A375 (cell line): ENCODE measurements at places on chromosomes 13 and 19. TPM values are rescaled to one million over a fixed set of nuclear protein-coding genes. Genes with fewer than 3 reads are reported as not detected.

Gene ZNF470
- total RNA-seq = 2.2 and 2.6 TPM in 2 replicates

Gene ZNF415
- 0.82 and 1.1 TPM in 2 replicates for total RNA-seq

Gene FCER2
- total RNA-seq = 0.34 and 0.41 TPM in 2 replicates

Gene PNMA8A
- total RNA-seq = 27.8 and 32.1 TPM in 2 replicates

Gene SLITRK1
- 2.8 and 3.0 TPM in 2 replicates for total RNA-seq

Gene OVOL3
- not detected in 2 replicates for total RNA-seq
